GM04503 (cell line): ENCODE measurements at places on chromosomes 16 and 17.

- DNase-seq: no peak
Observed at GRCh38 chr16:71761097-71761496, 36.6 kb upstream of the PHLPP2 start.

DNA sequence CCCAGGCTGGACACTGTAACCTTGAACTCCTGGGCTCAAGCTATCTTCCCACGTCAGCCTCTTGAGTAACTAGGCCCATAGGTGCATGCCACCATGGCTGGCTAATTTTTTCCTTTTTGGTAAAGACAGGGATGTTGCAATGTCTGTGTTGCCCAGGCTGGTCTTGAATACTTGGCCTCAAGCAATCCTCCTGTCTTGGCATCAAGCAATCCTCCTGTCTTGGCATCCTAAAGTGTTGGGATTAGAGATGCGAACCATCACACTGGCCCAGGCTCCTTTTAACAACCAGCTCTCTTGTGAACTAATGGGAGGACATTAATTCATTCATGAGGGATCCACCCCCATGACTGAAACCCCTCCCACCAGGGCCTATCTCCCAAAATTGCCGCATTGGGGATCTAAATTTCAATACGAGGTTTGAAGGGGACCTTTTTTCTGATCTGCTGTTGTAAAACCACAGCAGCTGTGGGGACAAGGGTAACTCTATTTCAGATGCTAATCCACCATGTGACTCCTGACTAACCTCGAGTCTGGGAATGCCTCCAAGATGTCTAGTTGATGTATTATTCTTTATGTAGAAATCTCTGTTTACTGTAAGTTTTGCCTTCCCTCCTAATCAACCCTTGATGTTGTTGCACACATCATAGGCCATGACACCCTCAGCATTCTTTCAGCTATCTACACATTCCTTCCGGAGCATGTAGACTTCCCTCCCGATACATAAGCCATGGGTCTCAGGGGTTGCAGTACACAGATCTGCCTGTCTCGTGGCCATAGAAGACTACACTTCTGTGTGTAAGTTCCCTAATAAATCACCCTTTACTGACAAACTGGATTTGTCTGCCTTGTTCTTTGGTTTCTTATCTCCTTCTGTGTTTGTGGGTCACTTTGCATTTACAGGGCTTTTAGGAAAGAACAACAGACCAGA, 37.6 kb downstream of the RNF112 start:
- peak; percentile 95 for DNase-seq

DNA sequence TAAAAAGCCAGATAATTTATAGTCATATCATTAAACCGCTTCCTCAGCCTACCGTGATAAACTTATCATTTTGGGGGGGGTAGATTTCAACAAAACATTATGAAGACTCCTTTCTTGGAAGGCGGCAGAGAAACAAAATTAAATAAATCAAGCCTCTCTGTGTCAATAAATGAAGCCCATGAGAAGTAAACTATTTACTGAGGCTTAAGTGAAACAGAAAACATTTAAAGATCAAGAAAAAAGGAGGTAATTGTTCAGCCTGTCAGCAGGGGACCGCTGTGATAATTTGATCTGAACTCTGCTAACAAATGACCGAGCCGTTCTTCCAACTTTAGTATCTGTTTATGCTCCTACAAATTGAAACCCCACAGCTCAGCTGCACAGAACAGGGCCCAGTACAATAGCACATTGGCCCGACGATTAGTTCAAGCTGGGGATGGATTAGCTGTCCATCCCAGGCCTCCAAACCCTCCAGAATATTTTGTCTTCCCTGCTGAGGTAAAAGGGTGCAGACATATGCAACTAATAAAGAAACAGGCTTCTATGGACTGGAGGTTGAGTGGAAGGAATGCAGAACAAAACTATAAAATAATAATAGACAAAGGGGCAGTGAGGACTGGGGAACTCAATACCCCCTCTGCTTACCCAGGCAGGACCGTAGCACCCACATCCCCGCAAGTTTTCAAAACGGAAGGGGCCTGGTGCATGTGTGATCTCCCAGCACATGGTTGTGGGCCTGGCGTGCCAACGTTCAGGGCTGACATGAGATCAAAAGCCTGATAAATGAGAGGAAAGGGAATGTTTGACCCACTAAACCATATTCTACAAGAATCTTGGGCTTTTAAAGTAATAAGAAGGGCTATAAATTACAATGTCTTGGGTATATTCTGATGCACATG, 298.1 kb upstream of the IRX5 start:
- DNase-seq: no peak

DNA sequence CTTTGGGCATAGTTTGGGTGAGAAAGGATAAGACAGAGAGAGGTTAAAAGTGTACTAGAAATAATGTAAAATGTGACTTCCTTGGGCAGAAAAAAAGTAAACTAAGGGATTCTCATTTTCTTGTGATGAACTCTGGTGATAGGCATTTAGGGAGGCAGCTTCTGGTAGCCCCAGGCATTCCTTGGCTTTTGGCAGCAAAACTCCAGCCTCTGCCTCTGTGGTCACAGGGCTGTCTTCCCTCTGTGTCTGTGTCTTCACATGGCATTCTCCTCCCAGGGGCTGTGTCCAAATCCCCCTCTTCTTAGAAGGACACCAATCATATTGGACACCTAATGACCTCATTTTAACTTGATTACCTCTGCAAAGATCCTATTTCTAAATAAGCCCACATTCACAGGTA, 54.7 kb downstream of the HS3ST3B1 start:
- no peak for DNase-seq

DNA sequence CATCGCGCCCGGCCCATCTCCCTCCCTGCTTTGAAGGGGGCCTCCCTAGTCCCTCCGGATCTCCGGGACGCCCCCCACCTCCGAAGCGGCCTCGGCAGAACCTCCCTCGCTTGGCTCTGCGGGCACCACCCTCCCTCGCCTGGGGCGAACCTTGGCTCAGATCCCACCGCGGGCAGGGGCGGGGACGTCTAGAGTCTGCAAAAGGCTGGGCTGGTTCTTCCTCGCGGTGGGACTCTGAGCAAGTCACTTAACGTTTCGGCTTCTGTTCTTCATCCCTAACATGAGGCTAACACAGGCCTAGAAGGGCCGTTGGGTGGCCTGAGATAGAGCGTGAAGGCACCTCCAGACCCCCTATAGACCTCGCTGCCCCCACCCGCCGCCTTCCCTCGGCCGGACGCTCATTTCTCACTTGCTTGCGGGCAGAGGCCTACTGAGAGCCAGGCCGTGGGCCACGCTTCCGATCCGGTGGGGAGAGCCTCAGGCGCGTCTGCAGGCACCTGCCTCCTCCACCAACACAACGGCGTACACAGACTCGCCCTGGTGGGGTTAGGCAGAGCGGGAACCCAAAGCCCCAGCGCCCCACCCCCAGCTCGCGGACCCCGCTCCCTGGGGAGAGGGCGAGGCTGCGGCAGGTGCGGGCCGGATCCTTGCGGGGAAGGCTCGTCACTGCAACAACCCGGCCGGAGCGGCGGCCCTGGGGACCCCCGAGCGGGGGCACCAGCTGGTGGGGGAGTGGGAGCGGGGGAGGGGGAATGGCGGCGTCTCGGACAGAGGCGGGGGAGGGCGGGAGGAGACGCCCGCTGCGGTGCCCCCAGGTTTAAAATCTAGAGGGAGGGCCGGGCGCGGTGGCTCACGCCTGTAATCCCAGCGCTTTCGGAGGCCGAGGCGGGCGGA, 5.4 kb downstream of the MYO1C start:
- DNase-seq: no peak
